DMS79 treated with DMSO at 0.1 percent for 48 hours (cell line): ENCODE measurements at places on chromosomes 4 and X.

DNA sequence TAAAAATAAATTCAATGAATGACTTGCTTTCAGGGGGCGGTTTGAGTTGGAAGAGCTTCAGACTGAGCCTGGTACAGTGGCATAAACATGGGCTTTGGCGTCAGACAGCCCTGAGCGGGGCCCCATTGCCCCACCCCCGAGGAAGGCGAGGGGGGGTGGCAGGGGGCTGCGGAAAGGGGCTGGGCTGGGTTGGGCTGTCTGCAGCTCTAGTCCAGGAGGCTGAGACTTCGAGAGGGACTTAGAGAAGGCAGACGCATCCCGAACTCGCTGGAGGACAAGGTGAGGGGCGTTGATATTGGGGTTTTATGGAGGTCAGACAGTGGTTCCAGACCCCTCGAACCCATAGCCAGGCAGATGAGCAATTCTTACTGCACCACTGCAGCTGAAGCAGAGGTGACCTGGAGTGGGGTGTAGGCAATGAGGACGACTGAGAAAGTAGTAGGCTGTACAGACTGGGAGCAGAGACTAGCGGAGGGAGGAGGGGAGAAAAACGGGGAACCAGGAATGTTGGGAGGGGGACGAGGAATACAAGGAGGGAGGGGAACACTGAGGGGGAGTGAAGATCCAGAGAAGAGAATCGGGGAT is at the start of gene MAGED2:
TSS of gene MAGED2 (plus strand) at position 222 of the 585 bp plus-strand sequence. CDS start 1,587 bp downstream, outside the sequence.
- DNase-seq, result no peak

DNA sequence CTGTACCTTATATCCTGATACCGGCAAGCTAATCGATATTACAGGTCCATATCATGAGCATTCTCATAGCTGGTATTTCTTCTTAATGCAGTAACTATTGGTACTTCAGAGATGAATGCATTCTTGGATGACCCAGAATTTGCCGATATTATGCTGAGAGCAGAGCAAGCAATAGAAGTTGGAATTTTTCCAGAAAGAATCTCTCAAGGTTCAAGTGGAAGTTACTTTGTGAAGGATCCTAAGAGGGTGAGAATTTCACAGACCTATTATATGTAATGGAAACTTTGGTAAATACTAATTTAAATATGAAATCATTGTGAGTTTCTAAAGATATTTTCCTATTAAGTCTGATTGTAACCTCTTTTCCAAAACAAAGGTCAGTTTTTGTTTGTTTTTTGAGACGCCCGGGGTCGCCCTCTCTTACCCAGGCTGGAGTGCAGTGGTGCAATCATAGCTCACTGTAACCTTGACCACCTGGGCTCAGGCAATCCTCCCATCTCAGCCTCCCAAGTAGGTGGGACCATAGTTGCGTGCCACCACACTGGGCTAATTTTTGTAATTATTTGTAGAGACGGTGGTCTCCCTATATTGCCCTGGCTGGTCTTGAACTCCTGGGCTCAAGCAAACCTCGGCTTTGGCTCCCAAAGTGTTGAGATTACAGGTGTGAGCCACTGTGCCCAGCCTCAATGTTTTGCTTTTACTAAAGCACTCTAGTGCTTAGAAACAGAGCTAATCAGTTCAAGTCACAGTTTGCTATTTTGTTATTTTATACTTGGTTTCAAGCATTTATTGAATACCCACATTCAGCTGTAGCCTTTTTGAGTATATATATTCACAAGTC is 18.6 kb downstream of the PI4K2B start:
- peak; percentile 27 for DNase-seq

GRCh38 chr4:101824500-101824899 is 34.0 kb downstream of the BANK1 start:
- no peak for DNase-seq

DNA sequence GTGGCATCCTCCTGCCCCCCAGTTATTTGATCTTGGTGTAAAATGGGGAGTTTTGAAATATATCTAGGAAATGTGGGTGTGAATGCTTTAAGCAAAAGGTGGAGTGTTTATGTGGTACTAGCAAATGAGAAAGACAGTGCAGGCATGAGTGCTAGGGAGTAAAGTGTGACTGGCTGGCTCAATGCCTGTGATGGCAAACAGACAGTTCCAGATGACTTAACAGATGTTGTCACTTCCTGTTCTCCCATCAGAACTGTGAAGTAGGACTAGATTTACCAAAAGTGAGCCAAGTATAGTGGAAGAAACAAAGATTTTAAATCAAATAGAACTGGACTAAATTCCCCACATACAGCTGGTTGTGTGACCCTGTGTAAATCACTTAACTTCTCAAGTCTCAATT is 8.4 kb upstream of the AMOT start:
- DNase-seq, result peak; percentile 20

DNA sequence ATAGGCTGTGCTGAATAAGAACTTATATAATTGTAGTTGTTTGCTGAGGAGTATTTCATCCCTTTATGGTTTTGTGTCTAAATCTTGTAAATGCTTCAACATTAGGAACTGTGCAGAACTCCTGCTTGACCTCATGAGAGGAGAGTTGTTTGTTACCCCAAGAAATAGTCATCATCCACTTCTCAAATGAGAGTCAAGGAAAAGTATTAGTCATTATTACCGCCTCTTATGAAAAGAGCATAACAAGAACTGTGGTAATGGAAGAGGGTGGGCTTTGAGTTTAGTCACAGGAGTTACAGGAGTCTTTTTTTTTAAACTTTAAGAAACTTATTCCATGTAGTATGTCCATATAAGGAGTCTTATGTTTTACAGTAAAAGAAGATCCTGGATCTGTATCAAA is 132.9 kb downstream of the RAP1GDS1 start:
- DNase-seq, result no peak

DNA sequence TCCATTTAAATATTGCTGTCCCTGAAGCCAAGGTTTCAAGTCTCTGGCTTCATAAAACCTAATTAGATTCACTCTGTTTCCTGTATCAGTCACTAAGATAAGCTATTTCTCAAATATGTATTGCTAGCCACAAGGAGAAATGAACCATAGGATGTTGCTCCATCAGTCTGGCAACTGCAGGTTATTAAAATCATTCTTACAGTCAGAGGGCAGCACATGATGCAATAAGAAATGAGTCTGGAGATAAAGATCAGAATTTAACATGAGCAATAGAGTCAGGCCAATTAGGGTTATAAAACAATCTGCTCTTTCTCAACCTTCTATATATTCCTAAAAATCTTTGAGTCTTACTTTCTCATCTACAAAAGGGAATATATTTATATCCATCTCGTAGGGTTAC is 7.2 kb downstream of the PRKG2 start:
- DNase-seq, result no peak

DNA sequence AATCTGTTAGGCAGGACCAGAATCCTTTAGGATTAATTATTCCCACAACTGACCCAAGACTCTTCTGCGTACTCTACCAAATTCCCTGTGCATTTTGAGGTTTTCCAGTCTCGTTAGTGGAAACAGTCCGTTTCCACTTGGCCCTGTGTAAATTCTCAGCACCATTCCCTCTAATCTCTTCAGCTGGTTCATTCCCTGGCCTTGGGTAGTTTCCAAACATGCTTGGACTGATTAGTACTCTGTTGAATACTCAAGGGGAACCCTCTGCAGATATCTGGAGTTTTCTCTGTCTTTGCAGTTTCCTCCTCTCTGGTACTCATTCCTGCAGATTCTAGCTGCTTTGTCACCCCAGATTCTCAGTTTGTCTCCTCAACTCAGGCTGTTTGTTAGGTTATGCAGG is 80.4 kb downstream of the ZFX start:
- no peak for DNase-seq

DNA sequence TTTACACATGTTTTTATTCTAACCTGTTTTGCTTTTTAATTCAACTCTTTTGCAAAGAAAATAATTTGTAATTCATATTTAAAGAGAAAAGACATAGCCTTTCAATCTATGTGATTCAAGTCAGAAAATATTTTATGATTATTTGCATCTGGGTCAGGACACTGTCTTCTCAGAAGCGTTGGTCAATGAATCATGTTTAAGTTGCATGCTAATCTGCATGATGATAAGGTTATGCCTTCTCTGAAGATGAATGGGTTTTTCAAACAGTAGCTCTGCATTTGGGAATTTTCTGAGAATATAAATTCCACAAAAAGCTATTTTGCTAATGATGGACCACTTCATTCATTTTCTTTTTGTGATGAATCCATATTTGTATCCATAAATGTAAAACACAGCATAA is 282.5 kb downstream of the TMA16 start:
- DNase-seq, result no peak

DNA sequence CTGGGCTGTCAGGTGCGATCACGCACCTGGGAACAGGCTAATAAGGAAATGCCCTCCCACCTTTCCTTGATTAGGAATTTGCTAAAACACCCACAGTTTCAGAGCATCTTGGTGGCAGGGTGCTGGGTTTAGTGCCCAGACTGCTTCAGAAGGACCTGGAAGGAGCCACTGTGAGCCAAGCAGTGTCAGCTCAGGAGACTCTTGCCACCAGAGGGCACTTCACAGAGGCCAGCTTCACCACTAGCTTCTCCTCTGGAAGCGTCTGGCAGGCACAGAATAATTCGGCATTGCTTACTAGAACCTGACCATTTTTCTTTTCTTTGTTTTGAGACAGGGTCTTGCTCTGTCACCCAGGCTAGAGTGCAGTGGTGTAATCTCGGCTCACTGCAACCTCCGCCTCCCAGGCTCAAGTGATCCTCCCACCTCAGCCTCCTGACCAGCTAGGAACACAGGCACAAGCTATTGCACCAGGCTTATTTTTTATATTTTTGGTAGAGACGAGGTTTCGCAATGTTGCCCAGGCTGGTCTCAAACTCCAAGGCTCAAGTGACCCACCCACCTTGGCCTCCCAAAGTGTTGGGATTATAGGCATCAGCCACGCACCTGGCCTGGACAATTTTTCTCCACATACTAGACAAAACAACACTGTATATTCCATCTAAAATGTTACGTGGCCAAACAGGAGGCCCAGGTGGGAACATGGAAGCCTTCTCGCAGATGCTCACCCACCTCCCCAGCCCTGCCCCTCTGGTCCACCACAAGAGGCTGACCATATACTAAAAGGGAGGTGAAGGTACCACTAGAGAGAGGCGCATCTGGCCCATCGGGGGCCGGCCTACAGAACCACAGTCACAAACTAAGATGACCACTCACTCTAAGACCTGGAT is 14.1 kb downstream of the NOP14 start:
- no peak for DNase-seq

DNA sequence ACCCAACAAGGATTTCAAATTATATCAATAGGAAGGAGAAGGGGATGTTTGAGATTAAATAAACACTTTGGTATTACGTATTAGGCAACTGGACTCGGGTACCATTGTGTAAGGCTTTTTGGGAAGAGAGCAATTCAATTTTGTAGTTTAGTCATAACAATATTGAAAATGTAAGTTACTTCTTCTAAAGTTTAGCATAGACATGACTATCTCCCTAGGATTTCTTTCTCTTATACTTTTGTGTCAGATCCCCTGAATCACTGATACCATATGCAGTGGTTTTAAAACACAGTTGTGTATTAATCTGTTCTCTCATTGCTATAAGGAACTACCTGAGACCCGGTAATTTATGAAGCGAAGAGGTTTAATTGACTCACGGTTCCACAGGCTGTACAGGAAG is 123.8 kb upstream of the FAM9C start:
- no peak for DNase-seq

DNA sequence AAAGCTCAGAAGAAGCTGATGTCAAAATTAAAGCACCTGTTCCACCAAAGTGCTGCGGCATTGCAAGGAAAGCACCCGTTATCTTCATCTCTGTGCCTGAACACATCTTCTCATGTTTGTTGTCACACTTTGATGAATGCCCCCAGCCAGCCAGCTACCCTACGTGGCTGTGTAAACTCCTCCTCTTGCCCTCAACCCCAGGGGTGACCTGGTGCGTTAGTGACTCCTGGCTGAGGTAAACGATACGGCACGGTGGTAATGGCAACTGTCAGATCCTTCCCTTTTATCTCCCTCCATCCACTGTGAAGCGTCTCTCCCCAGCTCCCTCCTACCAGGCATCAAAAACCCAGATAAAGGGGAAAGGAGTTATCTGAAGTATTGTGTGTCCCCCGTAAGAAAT is 90.6 kb upstream of the WWC2 start:
- DNase-seq, result no peak

DNA sequence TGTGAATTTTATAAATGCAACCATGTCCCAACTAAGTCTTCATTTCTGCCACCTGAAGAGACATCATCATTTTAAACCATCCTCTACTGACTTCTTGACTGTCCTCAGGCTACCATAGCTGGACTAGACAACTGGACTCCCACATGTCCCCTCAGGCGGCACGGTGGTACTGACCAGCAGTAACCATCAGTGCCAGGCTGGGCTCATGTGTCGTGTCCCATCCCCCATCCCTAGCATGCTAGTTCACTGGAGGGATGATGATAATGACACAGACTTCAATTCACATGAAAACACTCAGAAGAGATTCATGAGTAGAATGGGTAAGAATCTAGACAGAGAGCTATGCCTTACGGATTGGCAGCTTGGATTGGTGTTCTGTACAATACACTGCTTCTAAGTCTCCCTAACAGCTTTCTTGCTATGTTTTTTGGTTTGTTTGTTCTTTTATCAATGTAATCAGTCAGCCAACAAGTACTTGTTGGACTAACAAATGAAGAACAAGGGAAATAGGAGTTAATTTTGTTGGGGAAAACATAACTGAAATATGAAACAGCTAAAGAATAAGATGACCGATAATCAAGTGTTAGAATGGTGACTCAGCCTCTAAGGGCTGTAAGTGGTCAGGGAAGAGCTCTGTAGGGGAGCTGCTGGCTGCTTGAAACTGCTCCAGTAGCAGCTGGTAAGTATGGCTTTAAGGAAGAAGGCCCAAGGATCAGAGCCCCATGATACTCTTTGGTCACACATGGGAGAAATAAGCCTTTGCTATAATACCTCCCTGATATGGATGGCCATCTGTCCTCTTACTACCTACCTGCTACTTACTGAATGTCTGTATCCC is 10.3 kb downstream of the ZDHHC9 start:
- peak; percentile 17 for DNase-seq

DNA sequence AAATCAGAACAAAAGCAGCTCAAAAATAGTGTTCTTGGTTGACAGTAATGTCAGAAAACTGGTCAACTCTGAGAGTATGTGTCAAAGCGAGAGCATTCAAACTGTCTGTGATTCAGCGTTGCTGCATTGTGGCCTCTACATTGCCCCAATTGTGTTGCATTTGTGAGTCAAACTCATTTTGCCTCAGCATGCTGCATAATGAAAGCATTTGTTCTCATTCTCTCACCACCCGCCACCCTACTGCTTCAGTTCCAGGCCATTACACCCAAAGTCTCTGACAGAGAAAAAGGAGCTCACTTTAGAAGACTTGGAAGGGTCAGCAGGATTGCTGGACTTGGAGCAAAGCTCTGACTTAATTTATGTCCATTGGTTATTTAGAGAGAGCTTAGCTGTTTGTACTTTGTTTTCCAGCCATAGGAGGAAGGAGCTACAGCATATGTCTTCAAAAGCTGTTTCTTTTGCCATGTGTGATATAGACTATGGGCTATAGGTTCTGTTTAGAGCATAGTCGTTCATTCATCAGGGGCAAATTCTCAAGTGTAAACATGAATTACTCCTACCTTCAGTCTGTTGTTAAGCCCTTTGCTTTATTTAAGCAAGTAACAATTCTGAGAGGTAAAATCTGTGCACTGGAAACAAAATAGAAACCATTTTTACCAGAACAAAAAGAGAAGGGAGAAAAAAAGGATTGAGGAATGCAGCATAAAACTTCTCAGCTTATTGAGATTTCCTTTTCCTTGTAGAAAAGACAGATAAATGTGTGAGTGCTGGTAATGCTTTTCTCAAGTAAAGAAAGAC is 153.4 kb upstream of the ANK2 start:
- no peak for DNase-seq

- no peak for DNase-seq
These were observed 372.9 kb downstream of the NKX6-1 start for GRCh38 chr4:84126061-84126787.

- no peak for DNase-seq
These were observed 38.9 kb downstream of the TLR10 start for GRCh38 chr4:38743866-38744265.
